Esophagus squamous epithelium (tissue), 5 donors: ENCODE measurements at places on chromosomes 3 and 15.

- no peak for DNase-seq
Measured at GRCh38 chr3:176787506-176787905, 409.8 kb downstream of the TBL1XR1 start.

- no peak for DNase-seq
Measured at GRCh38 chr3:196214783-196215441, 1.4 kb upstream of the SLC51A start.

DNA sequence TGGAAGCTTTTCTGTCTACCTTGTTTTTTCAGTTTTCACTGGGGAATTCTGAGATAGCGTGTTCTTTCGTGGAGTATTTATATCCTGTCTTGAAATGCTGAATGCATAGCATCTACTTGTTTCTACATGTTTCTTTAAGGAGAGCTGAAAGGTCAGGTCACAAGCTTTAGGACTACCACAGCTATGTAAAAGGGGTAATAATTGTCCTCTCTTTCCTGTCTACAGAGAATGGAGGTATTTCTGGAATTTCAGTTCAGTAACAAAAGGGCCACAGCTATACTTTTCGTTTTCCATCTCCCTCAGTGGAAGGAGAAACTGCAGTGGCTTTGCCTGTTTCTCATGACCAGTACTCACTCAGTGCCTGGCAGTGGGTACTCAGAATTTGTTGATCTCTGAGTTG lies 4.7 kb downstream of the INAFM2 start:
- DNase-seq, result no peak

DNA sequence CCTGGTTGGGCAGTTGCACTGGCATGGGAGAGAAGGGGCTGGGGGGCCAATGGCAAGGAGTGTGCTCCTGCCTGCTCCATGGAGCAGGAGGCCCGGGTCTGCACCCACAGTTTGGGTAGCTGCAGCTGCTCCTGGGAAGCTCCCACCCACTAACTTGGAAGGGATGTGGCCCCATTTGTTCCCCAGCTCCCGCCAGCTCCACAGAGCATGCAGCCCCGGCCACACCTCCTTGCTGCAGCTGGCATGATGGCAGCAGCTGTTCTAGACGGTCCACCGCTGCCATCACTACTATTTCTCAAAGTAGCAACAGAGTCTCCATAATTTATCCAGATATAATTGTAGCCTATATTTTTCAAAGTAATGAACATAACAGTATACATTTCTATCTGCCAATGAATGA lies 65.8 kb downstream of the PIK3CB start:
- no peak for DNase-seq

GRCh38 chr3:128074851-128075521 lies 22.7 kb downstream of the SEC61A1 start:
- DNase-seq, result no peak

DNA sequence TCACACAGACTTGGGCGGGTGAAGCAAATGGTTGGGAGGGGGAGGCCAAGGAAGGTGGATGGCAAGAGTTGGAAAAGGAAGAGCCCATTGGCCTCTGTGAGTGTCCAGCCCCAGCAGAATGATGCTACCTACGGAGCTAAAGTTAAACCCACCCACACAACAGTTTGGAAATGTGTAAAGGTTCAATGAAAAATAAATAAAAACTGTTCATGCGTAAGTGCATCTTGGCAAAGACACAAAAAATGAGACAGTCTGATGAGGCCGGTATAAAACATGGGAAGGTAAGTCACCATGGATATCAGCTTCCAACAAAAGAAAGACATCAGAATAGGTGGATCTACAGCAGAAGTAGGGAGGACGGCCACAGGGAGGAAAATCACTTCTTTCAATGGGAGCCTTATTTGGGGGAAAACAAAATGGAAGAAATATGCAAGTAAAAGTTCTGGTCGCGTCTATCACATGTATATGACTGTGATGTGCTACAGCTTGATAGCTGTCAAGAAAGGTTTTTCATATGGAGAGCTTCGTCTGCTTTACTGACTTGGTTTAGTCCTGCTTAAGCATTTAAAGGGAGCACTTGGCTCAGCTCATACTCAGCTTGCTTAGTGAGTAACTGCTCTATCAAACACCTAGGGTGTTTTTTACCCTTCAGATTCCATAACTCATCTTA lies 82.8 kb downstream of the TIGIT start:
- no peak for DNase-seq

DNA sequence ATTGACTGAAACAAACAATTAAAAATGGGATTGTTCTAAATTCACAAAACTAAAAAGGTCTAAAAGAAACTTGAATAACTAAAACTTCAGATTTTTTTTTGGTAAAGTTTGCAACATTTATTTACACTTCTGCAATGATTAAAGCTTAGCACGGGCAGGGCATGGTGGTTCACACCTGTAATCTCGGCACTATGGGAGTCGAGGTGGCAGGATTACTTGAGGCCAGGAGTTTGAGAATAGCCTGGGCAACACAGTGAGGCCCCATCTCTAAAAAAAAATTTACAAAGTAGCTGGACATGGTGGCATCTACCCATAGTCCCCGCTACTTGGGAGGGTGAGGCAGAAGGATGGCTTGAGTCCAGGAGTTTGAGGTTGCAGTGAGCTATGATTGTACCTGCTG lies 31.6 kb downstream of the TLNRD1 start:
- no peak for DNase-seq

DNA sequence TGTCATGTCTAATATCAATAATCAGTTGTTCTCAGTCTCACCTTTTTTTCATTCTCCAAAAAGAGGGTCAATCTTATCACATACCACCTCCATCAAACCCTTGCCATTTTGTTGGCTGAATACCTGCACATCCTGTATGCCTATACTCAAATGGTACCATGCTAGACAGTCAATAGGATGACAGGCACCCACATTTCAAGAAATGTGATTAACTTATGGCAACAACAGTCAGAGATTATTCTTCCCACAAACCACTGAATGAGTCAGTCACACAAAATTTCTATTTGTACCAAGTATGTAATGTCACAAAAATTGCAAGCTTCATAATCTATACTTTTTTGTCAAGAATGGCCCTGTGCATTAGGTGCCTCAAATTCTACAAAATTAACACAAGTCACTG lies 5.1 kb upstream of the SLC27A2 start:
- no peak for DNase-seq

- DNase-seq, result no peak
Measured at GRCh38 chr15:43330780-43331087, 361 bp upstream of the LCMT2 start.

GRCh38 chr3:119894195-119894594 lies 112.3 kb downstream of the NR1I2 start:
- no peak for DNase-seq

GRCh38 chr15:48974882-48975281 lies 11.2 kb upstream of the SHC4 start:
- no peak for DNase-seq

- no peak for DNase-seq
Measured at GRCh38 chr15:101013201-101013550, 94.0 kb downstream of the LRRK1 start.

DNA sequence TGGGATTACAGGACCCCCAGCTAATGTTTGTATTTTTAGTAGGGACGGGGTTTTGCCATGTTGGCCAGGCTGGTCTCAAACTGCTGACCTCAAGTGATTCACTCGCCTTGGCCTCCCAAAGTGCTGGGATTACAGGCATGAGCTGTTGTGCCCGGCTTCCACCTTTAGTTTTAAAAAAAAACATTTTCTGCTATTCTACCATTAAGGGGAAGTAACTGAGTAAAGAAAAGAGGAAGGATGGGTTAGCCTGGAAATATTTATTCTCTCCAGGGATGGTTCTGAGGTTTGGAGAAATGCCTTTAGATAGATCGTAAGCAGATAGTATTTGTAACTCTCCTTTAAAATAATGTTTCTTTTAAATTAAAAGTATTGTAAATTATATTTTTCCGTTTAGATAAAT lies 3.1 kb downstream of the AP4E1 start:
- DNase-seq, result no peak

GRCh38 chr3:99925584-99926230 lies 108.0 kb downstream of the CMSS1 start:
- no peak for DNase-seq

GRCh38 chr3:50533316-50533715 lies 29.9 kb upstream of the CACNA2D2 start:
- no peak for DNase-seq

GRCh38 chr15:25468611-25469010 lies 29.8 kb upstream of the UBE3A start:
- DNase-seq, result no peak

GRCh38 chr3:37223141-37223558 lies 48.8 kb upstream of the LRRFIP2 start:
- DNase-seq, result no peak

GRCh38 chr15:68047826-68048225 lies 6.3 kb upstream of the PIAS1 start:
- no peak for DNase-seq

DNA sequence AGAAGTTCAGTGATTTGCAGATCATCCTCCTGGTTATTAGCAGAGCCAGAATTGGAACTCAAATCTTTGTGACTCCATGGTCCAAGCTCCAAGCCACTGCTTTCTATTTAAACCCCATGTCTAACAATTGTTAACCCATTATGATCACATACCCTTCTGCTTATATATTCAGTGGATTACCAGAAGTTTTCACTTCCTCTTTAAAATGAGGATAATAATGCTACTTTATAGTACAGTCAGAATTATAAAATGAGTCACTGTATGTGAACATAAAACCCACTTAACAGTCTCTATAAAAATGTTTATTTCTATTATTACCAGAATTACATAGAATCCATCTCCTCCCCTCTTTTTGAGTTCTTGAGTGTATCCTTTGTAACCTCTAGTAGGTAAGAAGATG lies 550.7 kb upstream of the DPPA4 start:
- no peak for DNase-seq

DNA sequence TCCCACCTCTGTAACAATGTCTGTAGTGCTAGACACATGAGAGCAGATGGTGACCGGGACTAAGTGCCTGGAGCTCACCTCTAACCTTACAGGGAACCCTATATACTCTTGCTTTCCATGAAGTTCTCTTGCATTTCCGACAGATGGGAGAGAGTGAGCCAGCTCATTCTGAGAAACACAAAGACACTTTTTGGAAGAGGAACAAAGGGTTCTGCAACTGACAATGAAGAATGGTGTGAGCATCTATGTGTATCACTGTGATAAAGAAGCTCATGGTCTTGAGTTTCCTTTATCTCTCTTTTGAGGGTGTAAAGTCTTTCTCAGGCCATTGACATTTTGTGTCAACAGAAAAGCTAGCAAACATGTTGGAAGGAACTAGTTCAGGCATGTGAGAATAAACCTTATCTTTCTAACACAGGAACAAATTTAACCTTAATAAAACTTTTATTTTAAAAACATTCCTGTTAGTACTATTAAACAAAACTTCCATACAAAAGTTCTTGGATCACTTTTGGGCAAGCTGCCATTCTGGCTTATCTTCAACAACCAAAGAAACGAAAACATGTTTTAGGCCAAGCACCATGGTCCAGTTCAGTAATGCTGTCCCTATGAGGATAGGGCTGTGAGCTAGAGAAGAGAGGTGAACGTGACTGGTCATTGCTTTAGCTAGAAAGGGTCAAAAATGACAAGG lies 142.7 kb downstream of the THRB start:
- no peak for DNase-seq

- DNase-seq, result no peak
Measured at GRCh38 chr3:87225659-87226058, 1.4 kb upstream of the CHMP2B start.

DNA sequence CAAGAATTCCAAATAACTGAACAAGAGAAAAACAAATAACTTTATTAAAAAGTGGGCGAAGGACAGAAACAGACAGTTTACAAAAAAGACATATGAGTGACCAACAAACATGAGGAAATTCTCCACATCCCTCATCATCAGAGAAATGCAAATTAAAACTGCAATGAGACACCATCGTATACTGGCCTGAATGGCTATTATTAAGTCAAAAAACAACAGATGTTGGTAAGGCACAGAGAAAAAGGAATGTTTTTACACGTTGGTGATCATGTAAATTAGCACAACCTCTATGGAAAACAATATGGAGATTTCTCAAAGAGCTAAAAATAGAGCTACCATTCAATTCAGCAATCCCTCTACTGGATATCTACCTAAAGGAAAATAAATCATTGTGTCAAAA lies 1260.4 kb upstream of the ALCAM start:
- no peak for DNase-seq

DNA sequence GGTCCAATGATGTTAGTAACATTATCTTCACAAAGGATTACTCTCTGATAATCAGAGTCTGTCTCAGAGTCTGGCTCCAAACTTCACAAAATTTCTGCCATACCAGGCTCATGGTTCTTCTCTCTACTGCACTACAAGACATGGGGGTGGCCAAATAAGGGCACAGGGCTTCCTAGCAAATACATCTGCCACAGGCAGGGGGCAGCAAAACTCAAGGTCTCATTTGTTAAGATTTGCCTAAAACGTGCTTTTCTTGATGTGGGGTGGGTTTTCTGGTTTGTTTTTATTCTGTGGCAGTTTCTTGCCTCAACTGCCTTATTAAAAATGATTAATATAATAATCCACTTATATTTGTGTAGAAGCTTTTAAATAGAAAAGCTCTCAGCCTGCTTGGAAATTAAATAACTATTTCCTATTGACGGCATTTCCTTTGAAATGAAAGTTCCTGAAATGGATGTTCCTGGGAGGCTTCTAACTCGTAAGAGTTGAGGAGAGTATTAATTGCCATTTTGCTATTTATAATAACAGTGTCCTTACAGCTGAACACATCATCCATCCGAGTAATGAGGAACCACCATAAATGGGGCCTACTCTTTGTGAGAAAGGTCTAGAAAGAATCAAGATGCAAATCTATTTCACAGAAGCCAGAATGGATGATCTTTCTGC lies 53.8 kb downstream of the SST start:
- no peak for DNase-seq

GRCh38 chr3:129954514-129954913 lies 20.0 kb upstream of the TRH start:
- DNase-seq, result no peak

DNA sequence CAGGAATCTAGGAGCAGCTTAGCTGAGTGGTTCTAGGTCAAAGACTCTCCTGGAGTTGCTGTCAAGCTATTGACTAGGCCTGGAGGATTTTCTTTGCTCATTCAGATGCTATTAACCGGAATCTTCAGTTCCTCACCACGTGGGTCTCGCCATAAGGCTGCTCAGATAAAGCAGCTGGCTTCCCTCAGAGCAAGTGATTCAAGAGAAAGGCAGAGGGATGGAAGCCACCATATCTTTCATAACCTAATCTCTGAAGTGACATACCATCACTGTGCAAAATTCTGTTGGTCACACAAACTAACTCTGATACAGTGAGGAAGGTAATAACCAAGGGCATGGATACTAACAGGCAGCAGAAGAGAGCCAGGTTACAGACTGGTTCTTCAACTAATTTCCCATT lies 72.7 kb upstream of the FLNB start:
- DNase-seq, result no peak
